ENCODE measurements at places on chromosomes 6 and 20.

GRCh38 chr20:48313324-48313723 lies 514.5 kb downstream of the PREX1 start:
- no peak for DNase-seq

DNA sequence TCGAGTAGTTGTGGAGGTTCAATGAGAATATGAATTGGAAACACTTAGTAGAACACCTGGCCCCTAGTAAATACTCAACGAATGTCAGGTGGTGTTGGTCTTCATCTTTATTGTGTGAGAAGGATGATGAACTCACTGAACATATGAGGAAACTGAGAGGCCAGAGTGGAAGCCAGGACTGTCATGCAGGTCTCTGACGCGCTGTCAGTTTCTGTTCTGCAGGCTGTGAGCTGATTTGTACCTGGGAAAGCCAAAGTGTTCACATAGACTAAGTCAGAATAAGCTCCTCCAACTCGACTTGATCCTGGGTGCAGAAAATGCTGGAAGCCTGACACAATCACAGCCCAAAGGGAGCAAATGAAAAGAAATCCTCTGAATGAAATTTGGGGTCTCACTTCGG lies 222.2 kb downstream of the LY86 start:
- no peak for DNase-seq

- DNase-seq, result no peak
Observed at GRCh38 chr20:14568225-14568624, 230.8 kb upstream of the FLRT3 start.

- DNase-seq, result no peak
Observed at GRCh38 chr6:142845624-142846458, 99.1 kb downstream of the HIVEP2 start.

DNA sequence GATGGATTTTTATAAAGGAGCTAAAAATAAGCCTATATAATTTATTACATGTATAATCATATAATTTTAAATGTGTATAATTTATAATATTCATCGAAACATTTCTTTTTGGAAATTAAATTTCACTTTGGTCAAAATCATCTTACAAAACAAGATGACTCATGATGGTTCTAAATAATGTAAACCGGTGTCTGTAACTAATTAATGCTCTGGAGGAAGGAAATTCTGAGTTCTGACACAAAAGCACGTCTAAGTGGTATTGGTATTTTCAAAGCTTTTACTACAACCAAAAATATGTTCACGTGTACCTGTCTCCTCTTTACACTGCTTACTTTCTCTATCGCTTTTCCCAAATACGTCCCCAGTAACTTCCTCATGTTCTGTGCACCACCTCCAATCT lies 134.1 kb downstream of the MTHFD1L start:
- no peak for DNase-seq

GRCh38 chr6:35055891-35056290 lies 85.2 kb downstream of the TCP11 start:
- DNase-seq, result no peak

DNA sequence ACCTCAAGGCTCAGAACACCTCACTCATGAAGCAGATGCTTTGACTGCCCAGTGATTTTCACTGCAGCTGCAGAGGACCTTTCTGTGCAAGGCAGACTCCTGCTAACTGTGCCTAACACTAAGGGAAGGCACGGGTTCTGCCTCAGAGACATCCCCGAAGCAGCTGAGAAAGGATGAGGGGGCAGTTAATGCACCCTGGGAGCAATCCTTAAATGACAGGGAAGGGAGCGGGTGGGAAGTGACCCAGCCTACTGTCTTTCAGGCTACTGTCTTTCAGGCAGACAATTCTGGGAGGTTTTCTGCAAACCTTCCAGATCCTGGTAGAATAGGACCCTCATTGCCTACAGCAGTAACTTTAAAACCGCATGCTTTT lies 55.3 kb downstream of the NDUFAF5 start:
- DNase-seq, result no peak

GRCh38 chr20:61494763-61495575 lies 242.9 kb downstream of the CDH4 start:
- no peak for DNase-seq

DNA sequence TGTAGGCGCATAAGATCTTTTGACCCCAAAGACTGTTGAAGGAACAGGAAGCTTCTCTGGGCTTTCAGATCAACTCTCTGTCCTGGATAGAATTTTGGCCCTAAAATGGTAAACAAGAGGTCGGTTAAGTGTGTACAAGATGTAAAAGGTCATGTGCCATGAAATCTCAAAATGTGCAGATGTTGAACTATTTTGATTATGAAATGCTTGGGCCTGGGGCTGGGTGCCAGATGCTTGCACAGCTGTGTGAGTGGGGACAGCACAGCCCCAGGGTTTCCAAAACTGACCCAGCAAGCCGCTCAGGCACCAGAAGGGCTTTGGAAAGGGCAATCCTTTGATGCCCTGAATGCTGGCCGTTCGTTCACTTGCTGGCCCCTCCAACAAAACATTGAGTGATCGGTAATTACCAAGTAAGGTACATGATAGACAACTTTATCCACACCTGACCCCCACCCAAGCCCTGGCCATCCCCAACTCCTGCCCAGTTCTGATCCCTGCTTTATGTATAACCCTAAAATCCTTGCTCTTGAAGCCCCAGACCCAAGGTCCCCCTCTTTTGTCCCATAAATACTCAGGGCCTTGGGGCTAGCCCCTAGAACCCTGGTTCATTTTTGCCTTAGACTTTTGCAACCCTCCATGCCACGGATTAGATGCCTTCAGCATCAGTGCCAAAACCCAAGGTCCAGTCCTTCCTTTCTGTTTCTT lies 1.9 kb downstream of the TMEM239 start:
- DNase-seq, result no peak

DNA sequence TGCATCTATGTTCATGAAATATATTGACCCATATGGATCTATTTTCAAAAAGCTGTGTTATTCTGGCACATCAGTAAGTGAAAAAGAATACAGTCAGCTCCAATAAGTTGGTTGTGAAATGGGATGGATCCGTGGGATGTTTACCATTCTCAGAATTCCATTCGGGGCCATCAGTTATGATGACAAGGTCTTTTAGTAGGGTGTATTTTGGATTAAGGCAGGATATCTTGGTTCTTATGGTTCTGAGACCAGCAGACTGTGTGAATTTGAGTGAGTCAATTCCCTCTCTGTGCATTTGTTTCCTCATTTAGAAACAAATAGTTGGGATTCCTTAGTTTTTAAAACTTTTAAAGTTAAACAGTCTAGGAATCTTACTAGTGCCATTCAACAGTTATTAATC lies 287.4 kb downstream of the CD109 start:
- DNase-seq, result no peak

DNA sequence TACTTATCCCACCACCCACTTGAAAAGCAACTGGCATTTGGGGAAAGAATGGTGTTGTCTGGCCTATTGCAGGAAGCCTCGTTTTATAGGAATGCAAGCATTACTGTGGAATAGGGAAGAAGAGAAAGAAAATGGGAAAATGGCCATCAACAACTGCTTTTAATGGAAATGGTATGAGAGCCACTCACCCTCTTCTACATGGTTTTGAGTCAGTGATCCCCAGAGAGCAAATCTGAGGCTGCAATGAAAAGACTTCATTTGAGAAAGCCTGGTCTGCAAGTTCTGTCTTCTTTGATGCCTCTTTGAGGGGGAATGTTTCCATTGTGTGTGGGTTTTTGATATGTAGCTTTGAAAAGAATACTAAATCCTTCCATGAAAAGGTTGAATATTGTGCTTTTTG lies 172.3 kb upstream of the HDDC2 start:
- no peak for DNase-seq

- no peak for DNase-seq
Observed at GRCh38 chr6:139515511-139515910, 141.1 kb upstream of the CITED2 start.

DNA sequence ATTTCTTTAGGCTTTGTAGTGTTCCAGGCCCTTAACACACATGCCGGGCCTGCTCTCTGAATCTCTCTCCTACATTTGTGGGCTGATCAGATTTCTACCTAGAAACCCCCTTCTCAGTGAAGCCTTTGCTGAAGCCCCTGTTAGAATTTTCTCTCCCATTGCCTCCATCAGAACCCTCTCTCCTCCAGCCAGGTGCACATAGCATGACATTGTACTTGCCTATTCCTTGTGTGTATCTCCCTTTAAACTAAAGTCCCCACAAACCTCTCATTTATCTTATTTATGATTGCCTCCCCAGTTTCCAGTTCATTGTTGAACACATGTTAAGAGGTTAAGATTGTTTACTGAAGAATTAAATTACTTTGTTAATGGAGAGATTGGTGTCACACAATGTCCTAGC lies 325.5 kb upstream of the CITED2 start:
- no peak for DNase-seq

- DNase-seq, result no peak
Observed at GRCh38 chr6:106206905-106207304, 118.7 kb downstream of the ATG5 start.

- no peak for DNase-seq
Observed at GRCh38 chr6:142316791-142317368, 15.1 kb downstream of the ADGRG6 start.

- DNase-seq, result no peak
Observed at GRCh38 chr20:59667981-59668515, 63.7 kb downstream of the PHACTR3 start.

GRCh38 chr20:46222521-46223007 lies 85.7 kb downstream of the CDH22 start:
- DNase-seq, result no peak

- peak; percentile 84 for DNase-seq
Observed at GRCh38 chr6:149863698-149864577, at the start of gene LRP11. Gene LRP11, minus strand, starts transcription at chr6:149864359. Its CDS starts 339 bp downstream, at chr6:149864020.

DNA sequence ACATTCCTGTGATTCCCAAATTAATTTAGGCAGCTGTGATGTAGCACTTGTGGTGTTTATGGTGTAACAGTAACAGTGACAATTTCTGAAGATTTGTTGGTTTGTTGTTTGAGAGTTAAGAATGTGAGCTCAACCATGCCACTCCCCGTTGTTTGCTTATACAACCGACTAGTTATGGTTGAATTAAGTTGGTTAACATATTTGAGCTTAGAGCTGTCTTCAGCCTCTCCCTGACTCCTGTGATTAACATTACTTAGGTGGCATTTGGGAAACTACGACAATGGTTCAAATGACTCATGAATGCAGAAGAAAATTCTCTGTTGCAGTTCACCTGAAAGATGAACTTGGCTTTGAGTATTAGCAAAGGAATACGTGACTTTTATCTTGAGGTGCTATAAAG lies 35.9 kb upstream of the PRL start:
- no peak for DNase-seq

DNA sequence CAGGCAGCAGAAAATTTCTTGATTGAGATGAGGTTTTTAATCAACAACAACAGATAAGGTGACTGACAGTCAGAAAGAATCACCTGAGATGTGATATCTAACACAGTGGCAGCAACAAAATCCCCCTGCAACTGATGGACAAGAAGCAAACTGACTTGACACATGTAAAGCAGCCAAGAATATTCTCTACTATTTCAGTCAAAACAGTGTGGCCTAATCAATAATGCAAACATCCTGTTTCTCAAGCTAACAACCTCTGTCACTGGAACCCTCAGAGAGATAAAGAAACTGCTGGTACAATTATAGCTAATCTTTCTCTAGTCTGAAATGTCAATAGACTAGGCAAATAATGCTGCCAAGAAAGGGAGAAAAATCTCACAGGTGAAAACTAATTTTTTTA lies 4.6 kb upstream of the CGA start:
- no peak for DNase-seq

DNA sequence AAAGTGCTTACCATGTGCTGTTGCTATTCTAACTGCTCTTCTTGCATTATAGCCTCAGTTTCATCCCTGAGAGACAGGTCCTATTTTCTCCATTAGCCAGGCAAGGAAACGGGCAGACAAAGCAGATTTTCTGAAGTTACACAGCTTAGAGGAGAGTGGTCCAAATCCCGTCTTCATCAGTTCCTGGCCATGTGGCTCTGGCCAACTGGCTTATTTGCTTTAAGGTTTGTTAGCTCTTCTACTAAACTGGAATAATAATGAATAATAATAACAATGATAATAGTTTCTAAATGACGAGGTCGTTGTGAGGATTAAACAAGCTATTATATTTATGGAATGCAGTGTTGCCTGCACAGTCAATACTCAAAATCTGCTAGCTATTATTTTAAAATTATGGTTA lies 35.8 kb upstream of the BCAS1 start:
- DNase-seq, result no peak

DNA sequence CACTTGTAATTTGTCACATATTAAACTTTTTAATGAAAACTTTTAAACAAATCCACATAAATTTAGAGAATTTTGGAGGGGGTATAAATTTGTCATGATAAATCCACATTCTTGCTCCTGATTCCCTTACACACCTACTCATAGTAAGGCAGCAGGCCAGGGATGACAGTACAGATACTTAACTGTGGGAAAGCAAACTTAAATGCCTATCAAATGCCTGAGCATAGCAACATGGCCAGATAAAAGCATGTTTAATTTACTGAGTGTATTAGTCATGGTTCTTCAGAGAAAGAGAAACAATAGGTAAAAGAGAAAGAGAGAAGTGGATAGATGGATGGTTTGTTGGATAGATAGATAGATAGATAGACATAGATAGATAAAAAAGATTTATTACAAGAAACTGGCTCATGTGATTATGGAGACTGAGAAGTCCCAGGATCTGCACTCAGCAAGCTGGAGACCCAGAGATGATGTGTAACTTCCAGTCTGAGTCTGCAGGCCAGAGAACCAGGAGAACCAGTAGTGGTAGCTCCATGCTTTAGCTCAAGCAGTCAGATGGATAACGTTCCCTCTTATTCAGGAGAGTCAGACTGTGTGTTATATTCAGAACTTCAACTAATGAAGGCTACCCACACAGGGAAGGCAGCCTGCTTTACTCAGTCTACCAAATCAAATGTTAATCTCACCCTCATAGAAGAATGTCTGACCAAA lies 15.9 kb upstream of the ADGRF1 start:
- DNase-seq, result no peak

DNA sequence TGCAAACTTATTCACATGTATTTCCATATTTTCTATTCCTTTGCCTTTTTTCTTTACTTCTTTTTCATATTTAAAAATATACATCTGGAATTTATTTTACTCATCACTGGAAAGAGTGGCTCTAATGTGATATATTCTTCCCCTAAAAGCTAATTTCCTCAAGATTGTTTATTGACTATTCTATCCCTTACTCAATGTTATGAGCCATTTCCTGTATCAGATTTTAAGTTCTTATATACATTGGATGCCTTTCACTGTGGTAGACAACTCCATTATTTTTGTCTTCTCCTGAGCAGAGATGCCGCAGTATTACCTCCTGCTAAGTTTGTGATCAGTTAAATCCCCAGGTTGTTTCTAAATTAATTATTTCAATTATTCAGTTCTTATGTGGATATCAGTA lies 418.4 kb upstream of the JAG1 start:
- DNase-seq, result no peak

Measured in activated CD4-positive, alpha-beta T cell treated with anti-CD3 and anti-CD28 coated beads for 4 hours (primary cell).